GM23248 (cell line): ENCODE measurements at places on chromosomes 13 and 19.

- DNase-seq, result peak; percentile 60
Observed at GRCh38 chr19:737591-738093, 13.3 kb upstream of the MISP start.

DNA sequence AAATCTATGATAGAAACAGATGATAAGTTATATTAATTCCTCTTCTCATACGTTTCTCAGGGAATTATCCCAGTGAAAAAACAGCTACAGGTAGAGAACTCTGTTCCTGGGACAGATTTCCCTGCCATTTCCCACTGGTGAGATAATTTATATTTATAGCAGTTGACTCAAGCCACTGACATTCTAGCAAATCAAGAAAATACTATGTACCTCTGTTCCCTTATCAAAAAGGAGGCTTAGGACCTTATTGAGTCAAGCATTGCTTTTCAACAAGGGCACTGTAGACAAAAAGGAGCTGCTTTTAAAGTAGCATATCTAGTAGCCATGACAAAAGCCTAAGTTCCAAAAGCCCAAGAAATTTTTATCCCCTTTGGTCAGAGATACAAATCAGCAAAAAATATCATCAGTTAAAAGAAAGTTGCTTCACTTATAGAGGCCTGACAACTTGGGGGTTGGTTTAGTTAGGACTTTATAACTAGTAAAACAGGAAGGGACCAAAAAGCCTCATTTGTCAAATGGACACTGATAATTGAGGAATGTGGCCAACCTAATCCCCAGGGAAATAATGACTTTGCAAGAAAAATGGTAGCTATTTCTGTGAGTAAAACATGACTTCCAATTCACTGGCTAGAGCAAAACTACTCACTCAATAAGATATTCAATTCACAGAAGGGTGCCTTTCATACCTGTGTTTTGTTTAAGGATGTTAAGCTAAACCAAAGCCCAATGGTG is 652.5 kb downstream of the SLITRK1 start:
- peak; percentile 19 for DNase-seq

DNA sequence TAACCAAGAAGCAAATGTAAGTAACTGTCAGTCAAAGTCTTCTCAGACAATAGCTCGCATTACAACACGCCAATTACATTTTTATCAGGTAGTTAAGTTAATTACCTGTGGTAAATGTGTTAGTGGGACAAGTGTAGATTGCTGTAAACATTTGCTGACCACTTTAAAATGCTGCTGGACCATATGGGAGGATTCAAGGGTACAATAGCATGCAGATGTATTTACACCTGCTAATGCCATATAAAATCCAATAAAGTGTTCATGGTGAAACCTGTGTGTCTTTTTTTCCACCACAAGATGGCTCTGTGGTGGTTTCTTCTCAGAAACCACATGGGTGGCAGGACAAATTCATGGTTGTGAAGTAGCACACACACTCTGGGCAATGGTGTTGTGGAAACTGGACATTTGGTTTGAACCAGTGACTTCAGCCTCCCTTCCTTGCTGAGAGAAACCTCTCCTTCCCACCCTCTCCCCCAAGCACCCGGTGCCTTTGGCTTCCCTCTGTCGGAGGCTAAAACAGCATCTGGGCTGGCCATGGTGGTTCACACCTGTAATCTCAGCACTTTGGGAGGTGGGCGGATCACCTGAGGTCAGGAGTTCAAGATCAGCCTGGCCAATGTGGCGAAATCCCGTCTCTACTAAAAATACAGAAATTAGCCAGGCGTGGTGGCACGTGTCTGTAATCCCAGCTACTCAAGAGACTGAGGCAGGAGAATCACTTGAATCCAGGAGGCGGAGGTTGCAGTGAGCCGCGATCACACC is 18.1 kb upstream of the GTF3A start:
- DNase-seq, result peak; percentile 65

DNA sequence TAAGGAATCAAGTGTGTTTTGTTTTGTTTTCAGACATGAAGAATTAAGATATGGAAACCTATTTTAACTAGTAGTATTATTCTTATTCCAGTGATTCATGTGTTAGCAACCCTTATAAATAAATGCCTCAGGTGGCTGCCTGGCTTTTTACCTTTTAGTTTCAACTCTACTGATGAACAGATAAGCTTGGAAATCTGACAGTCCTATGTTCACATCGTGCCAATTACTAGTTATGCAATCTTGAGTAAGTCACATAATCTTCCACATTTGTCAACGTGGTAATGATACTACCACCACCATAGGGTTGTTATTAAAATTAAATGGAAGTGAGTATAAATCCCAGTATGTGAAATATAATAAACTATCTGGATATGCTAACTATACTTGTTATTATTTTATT is 64.3 kb downstream of the TBC1D4 start:
- DNase-seq, result no peak

DNA sequence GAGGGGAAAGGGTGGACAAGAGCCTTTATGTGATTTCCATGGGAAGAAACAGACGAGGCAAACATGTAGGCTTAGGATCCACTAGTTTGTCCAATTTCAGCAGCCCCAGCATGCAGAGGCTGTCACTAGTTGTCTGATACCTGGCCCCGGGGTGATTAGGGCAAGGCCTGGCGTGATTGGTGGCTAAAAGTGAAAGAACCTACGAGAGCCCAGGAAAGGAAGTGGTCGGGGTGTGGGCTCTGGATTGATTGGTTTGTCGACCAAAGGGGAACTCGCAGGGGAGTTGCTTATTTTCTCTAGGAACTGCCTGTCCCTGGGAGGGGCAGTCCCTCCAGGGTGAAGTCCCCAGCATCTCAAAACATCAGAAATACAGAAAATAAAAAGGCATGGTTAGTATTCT is 64.2 kb upstream of the UQCRFS1 start:
- no peak for DNase-seq

DNA sequence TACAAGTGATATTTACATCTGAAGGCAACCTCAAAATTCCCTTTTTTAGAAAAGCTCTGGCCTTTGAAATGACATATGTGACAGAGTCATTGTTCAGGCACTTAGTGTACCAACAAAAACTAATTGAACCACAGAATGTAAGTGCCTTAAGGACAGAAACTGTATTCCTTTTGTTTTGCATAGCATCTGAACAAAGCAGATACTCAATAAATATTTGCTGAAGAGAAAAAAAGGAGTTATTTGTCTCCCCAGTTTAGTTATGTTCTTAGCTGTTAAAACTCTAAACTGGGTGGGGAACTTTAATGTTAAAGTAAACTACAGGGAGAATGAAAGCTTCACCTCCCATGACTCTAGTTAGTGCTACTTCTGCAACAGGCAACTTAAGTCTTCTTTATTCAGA is 56.8 kb upstream of the KLF5 start:
- no peak for DNase-seq

DNA sequence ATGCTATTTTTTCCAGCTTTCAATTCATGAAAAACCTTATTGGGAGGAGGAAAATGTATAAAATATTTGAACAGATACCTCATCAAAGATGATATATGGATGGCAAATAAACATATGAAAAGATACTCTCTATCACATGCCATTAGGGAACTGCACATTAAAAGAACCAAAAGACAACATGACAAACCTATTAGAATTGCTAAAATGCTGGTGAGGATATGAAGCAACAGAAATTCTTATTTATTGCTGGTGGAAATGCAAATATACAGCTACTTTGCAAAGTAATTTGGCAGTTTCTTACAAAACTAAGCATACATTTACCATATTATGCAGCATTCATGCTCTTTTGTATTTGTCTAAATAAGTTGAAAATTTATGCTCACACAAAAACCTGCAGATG is 1783.9 kb upstream of the PCDH20 start:
- no peak for DNase-seq

DNA sequence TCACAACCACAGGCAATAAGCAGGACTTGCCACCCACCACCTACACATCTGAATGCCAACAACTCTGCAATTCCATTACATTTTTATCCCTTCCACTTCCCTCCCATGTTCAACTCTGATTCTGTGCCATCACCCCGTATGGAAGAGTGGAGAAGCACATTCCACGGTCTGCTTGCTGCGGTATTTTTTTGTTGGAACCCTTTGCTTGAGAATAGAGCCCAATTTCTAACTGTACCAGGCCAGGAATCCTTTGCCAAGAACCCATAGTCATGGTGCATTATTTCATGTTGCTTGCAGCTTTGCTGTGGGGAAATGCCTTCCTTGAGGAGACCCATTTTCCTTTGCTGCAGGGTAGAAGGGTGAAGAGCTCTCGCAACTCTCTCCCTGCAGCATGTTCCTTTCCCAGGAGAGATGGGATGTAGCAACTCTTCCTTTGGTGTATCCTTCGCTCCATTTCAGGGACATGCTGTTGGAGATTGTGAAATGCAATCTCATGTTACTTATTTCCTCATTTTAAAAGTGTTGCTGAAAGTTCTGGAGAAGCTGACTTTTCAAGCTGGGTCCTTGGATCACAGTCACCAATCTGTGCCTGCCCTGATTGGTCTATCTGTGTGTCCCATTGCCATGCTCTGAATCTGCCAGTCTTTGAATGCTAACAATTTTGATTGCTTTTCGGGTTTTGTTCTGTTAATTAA is 69.8 kb upstream of the STARD13 start:
- DNase-seq, result peak; percentile 71

- no peak for DNase-seq
Observed at GRCh38 chr13:82963226-82964099, 918.8 kb downstream of the SLITRK1 start.

DNA sequence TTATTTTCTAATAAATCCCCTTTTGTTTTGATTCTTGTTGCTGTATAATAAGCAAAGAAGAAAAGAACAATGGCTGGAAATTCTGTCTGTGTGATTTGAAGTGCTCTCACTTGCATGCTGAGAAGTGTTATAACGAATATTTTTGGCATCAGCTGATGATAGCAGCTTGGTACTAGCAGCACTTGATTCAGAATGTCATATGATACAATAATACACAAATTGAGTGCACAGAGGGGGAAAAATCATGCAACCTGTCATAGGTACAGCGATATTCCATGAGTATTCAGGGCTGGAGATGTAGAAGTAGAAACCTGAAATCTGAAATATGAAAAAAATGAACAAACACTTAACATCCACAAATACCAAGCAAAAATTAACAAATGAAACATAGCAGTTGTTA is 108.1 kb downstream of the FGF14 start:
- DNase-seq, result no peak

DNA sequence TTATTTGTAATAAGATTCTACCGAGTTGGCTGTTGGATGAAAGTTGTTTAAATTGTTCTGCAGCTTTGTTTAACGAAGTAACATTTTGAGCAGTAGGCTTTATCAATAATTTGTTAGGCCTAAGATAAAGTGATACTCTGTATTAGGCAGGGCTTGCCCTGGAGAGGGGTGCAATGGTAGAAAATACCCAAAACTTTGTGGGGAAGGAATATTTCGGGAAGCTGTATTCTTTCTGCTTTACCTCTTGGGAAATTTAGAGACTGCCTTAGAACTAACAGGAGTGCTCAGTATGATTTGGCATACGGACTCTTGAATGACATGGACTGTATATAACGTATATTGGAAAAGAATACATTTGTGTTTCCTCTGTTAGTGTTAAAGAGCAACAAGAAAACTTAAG is 2.5 kb downstream of the PDS5B start:
- peak; percentile 26 for DNase-seq

GRCh38 chr13:110266431-110266809 is 40.5 kb downstream of the COL4A1 start:
- DNase-seq, result no peak

DNA sequence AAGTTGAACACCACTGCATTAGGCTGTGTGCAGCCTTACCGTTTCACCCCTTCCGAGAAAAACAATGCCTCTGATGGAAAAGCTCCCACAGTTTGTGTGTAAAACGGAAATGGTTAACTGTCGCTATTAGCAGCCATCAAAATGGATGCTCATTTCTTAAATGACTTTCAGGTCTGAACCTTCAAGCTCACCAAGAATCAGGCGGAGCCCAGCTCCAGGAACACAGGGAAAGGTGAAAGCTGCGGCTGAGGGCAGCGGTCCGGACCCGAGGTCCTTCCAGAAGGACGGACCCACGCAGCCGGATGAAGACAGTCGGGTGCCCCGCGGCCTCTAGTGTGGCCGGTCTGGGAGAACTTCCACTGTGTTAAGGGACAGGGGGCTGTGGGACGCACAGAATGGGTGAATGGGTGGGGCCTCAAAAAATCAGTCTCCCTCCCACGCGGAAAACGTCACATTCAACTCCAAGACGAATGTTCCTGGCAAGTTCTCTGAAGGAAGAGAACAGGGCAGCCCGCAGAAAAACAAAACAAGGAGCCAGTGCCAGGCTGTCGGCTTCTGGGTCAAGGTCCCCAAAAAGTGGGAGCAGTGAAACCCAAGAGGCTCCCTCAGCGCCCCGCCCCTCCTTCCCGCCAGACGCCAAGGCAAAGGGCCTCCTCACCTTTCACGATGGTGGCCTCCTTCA is 4.9 kb downstream of the IRS2 start:
- DNase-seq, result peak; percentile 71

- DNase-seq, result peak; percentile 22
Observed at GRCh38 chr13:60162096-60162495, 1.6 kb downstream of the DIAPH3 start.
